ENCODE measurements at places on chromosomes 12 and 14. TPM values are rescaled to one million over a fixed set of nuclear protein-coding genes. Genes with fewer than 3 reads are reported as not detected.

DNA sequence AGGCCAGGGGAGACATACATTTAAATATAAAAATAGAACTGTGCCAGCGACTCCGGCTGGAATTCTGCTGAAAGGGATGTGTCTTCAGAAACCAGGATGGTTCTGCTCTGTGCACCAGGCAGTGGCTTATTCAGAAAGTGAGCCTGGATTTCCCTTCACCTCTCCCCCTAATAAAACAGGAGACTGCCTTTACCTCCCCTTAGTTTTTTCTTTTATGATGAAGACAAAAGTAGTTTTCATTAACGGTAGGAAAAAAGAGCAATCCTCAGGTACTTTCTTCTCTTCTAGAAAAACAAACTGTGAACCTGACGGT lies 346 bp downstream of the SLC7A8 start:
- no peaks in the 10 kb centered on the region for H3K36me3 ChIP-seq
- H3K4me1 ChIP-seq = peaks cover 12% of the 10 kb centered on the region
- DNase-seq = no peak
- H3K27me3 ChIP-seq = peaks cover 6% of the 10 kb centered on the region
- peak overlapping the region; percentile 64 for H3K27ac ChIP-seq

OR6C2 gene
- not detected for total RNA-seq

DNA sequence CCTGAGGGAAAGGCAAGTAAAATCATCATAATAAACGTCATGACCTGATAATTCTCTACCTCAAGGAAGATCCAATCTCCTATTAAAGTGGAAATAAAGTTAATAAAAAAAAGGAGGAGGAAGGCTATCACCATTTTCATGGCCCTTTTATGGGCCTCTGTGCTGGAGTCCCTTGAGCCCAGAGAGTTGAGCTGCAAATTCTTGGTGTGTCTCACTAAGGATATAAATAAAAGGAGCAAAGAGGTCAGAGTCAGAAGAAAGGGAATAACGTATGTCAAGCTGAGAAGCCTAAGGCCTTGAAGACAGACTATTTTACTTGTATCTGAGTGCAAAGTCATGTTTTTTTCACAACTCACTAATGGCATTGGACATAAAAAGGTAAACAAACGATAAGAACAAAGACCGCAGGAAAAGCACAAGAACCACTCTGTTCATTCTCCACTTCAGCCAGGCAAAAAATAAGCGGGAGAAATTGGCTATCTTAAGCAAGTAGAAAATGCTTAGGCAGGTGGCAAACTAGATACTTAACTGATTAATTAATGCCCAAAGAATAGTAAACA lies 12.0 kb upstream of the SMIM10L1 start:
- H3K27me3 ChIP-seq = no peaks in the 10 kb centered on the region
- no peak overlapping the region for H3K4me3 ChIP-seq
- no peaks in the 10 kb centered on the region for H3K36me3 ChIP-seq
- no peaks in the 10 kb centered on the region for H3K4me1 ChIP-seq

DNA sequence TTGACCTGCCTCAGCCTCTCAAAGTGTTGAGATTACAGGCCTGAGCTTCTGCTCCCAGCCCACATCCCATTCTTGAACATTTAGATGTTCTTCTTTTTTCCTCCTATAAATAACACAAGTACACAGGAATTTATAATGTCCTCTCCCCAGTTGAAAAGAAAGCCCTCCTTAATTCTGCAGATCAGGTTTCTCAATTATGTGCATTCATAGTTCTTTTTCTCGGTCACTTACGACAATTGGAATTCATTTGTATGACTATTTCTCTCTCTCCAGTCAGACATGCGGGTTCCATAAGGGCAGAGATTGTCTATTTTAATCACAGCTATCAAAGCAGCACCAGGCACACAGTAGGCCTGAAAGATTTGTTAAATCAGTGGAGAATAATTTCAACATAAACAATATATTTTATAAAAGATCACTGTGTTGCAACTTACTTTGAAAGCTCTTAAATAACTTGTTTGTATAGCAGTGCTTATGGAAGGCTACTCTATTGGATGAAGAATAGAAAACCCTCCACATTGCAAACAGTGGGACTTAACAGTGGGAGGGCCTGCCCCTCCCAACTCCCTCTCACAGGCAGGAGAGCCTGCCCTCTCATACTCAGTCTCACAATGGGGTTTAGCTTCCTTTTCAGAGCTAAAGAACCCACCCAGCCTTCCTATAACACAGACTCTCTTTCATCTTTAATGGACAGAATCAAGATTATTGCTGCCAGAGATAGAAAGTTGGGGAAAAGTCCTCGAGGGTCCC lies 84.1 kb upstream of the TRAF3 start:
- no peak overlapping the region for H3K4me3 ChIP-seq
- peaks cover 9% of the 10 kb centered on the region for H3K4me1 ChIP-seq
- no peaks in the 10 kb centered on the region for H3K36me3 ChIP-seq
- no peak for DNase-seq
- H3K27me3 ChIP-seq = no peaks in the 10 kb centered on the region

GRCh38 chr12:112430929-112431328 lies 12.2 kb downstream of the PTPN11 start:
- no peaks in the 10 kb centered on the region for H3K27me3 ChIP-seq
- no peak for DNase-seq
- H3K4me1 ChIP-seq = no peaks in the 10 kb centered on the region
- no peak overlapping the region for H3K27ac ChIP-seq

LGR5 gene
- total RNA-seq = 0.37 TPM

DNA sequence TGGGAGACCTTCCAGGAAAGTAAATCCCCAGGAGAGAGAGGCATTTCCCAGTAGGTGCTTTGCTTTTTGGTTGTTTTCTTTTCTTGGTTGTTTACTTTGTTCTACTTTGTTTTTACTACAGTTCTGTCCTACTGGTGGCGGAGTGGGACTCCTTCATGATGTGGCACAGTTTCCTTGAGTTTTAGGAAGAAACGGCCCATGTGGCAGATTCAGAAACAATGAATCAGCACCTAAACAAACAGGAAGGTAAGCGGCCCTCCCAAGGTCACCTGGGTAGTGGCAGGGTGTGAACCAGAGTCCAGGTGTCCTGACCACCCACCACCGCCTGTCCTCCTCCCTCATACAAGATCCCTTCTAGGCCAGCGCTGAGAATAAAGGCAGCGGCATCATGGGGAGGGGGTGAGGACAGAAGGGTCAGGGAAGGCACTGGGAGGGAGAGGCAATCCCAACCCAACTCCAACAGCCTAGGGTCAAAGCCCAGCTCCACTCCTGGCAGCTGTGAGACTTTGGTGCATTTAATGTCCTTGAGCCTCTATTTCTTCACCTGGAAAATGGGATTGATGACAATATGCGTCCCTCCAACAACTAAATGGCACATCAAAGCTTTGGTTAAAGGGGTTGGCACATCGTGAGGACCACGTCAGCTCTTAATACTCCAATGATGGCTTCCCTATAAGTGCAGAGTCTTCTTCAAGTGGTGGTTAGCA lies 111.5 kb upstream of the BCL2L14 start:
- H3K27me3 ChIP-seq = no peaks in the 10 kb centered on the region
- no peak overlapping the region for H3K4me3 ChIP-seq
- H3K27ac ChIP-seq = no peak overlapping the region
- DNase-seq = no peak
- no peaks in the 10 kb centered on the region for H3K4me1 ChIP-seq

GRCh38 chr12:2431810-2432209 lies 363.0 kb upstream of the FKBP4 start:
- peak overlapping the region; percentile 60 for H3K27ac ChIP-seq
- H3K27me3 ChIP-seq = no peaks in the 10 kb centered on the region

DNA sequence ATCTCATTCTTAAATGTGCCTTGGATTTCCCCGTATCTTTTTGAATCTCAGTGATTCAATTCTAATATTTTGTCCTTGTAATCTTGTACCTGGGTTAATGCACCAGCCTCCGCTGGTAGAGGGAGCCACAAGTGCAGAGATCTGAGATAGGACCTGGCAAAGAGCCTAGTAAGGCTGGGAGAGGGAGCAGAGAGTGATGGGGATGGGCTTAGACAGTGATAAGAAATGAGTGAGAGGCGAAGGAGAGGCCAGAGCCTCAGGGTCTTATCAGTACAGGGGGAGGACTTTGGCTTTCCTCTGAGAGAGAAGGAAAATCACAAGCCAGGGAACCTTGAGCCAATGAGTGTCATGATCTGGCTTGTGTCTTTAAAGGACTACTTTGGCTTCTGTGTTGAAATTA lies 30.5 kb upstream of the LMNTD1 start:
- DNase-seq = no peak
- no peaks in the 10 kb centered on the region for H3K36me3 ChIP-seq
- H3K27me3 ChIP-seq = no peaks in the 10 kb centered on the region
- no peak overlapping the region for H3K27ac ChIP-seq
- H3K4me1 ChIP-seq = no peaks in the 10 kb centered on the region

KRT78 gene
- not detected for total RNA-seq

- peak overlapping the region; percentile 68 for H3K27ac ChIP-seq
- peaks cover 8% of the 10 kb centered on the region for H3K4me1 ChIP-seq
- no peaks in the 10 kb centered on the region for H3K27me3 ChIP-seq
- no peaks in the 10 kb centered on the region for H3K36me3 ChIP-seq
- H3K4me3 ChIP-seq = no peak overlapping the region
These were observed 20.1 kb upstream of the AKAP5 start for GRCh38 chr14:64444984-64445845.

DNA sequence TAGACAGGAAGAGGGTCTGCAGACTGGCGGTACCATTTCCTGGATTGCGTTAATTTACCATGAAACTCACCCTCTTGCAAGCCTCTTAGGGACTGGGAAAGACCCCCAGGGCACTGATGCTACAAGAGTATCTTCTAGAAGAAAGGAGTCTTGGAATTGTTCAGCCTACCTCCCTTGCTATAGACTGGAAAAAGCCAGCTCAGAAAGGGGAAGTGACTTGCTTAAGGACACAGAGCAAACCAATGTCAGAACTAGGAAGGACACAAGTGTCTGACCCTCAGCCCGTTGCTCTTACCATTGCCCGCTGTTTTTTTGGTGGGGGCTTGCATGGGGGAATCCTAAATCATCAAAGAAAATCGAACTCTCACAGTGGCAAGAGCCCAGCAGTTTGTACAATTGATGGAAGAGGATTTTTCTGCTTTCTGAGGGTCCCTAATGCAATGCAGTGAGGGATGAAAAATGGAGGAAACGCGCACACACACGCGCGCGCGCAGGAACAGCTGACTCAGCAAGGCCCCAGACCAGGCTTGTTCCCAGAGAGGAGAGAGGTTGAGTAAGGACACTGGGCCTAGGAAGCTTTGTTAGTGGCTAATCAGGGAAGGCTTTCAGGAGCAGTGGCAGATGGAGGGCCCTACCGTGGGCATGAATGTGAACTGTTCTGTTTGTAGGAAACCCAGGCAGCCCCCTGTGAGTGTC lies 50.9 kb downstream of the RIN3 start:
- H3K36me3 ChIP-seq = no peaks in the 10 kb centered on the region
- no peak for DNase-seq
- H3K27me3 ChIP-seq = no peaks in the 10 kb centered on the region
- H3K4me1 ChIP-seq = peaks cover 6% of the 10 kb centered on the region
- H3K27ac ChIP-seq = peak overlapping the region; percentile 49
- no peak overlapping the region for H3K4me3 ChIP-seq

GRCh38 chr14:71148627-71149026 lies 241.4 kb downstream of the PCNX1 start:
- H3K4me1 ChIP-seq = no peaks in the 10 kb centered on the region
- no peak overlapping the region for H3K27ac ChIP-seq
- no peaks in the 10 kb centered on the region for H3K36me3 ChIP-seq
- no peak overlapping the region for H3K4me3 ChIP-seq
- no peaks in the 10 kb centered on the region for H3K27me3 ChIP-seq

GRCh38 chr14:69703047-69704039 lies 63.6 kb upstream of the SRSF5 start:
- H3K4me1 ChIP-seq = peaks cover 44% of the 10 kb centered on the region
- DNase-seq = no peak
- H3K36me3 ChIP-seq = peaks cover 24% of the 10 kb centered on the region
- no peak overlapping the region for H3K4me3 ChIP-seq

DNA sequence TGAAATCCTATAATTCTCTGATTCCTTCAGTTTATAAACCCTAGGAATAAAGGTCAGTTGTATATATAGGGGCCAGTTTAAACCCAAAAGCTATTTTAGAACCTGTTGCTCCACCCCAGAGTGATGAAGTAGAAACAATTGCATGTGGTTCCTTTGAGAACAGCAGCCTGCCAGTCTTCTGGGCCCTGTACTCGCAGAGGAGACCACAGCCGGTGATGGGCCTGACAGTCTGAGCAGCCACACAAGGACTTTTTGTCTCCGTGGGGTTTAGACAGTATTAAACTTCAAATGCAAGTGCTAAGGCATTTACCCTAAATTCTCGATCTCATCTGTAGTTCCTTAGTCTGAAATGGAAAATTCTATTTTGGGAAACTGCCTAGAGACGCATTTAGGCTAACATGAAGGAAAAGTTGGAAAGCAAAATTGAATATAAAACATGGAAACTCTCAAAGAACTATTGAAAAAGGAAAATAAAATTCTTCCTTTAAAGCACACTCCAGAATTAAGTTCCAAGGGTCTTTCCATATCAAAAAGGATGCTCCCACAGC lies 80.6 kb downstream of the PRICKLE1 start:
- no peak for DNase-seq
- no peaks in the 10 kb centered on the region for H3K36me3 ChIP-seq
- no peak overlapping the region for H3K4me3 ChIP-seq
- H3K27me3 ChIP-seq = no peaks in the 10 kb centered on the region
- no peak overlapping the region for H3K27ac ChIP-seq

GRCh38 chr12:124520907-124521306 lies 46.5 kb downstream of the NCOR2 start:
- H3K36me3 ChIP-seq = no peaks in the 10 kb centered on the region
- peaks cover 43% of the 10 kb centered on the region for H3K4me1 ChIP-seq
- DNase-seq = no peak
- no peaks in the 10 kb centered on the region for H3K27me3 ChIP-seq
- H3K4me3 ChIP-seq = no peak overlapping the region

EXOC3L4 gene
- 43.6 TPM for total RNA-seq

AGAP2 gene
- 2.2 TPM for total RNA-seq

- H3K27me3 ChIP-seq = no peaks in the 10 kb centered on the region
- no peak overlapping the region for H3K4me3 ChIP-seq
- H3K4me1 ChIP-seq = no peaks in the 10 kb centered on the region
- no peak for DNase-seq
These were observed 18.1 kb downstream of the KRT85 start for GRCh38 chr12:52349196-52349595.

DNA sequence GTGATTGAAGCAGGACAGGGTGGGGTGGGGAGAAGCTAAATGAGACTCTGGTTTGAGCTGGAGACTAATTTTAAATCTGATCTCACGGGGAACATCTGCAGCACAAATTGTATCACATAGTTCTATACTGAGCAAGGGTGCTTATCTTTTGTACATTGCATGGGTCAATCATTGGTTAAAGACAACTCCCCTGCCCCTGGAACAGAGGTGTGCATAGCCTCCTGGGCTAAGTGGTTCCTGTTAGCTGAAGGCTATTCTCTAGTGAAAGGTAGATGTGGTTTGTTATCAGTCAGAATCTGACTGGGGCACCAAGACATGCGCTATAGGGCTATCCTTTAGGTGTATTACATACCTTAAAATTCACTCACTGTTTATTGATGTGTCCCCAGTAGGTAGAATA lies 103.9 kb upstream of the KITLG start:
- H3K4me1 ChIP-seq = no peaks in the 10 kb centered on the region
- DNase-seq = no peak
- H3K27me3 ChIP-seq = no peaks in the 10 kb centered on the region

GRCh38 chr14:65487783-65488494 lies 75.4 kb downstream of the FUT8 start:
- H3K27me3 ChIP-seq = no peaks in the 10 kb centered on the region
- H3K36me3 ChIP-seq = no peaks in the 10 kb centered on the region
- DNase-seq = no peak
- no peak overlapping the region for H3K27ac ChIP-seq
- no peaks in the 10 kb centered on the region for H3K4me1 ChIP-seq

GRCh38 chr12:108604208-108604941 lies 6.5 kb upstream of the TMEM119 start:
- no peak for DNase-seq
- H3K27me3 ChIP-seq = no peaks in the 10 kb centered on the region
- H3K36me3 ChIP-seq = no peaks in the 10 kb centered on the region

PLEKHD1 gene
- 0.14 TPM for total RNA-seq

NGB gene
- 0.64 TPM for total RNA-seq
